Cortex of kidney (tissue), 1 donor: ENCODE measurements at places on chromosomes 16 and 17.

- no peak for DNase-seq
These were observed 5.3 kb upstream of the CAVIN1 start for GRCh38 chr17:42428141-42428944.

DNA sequence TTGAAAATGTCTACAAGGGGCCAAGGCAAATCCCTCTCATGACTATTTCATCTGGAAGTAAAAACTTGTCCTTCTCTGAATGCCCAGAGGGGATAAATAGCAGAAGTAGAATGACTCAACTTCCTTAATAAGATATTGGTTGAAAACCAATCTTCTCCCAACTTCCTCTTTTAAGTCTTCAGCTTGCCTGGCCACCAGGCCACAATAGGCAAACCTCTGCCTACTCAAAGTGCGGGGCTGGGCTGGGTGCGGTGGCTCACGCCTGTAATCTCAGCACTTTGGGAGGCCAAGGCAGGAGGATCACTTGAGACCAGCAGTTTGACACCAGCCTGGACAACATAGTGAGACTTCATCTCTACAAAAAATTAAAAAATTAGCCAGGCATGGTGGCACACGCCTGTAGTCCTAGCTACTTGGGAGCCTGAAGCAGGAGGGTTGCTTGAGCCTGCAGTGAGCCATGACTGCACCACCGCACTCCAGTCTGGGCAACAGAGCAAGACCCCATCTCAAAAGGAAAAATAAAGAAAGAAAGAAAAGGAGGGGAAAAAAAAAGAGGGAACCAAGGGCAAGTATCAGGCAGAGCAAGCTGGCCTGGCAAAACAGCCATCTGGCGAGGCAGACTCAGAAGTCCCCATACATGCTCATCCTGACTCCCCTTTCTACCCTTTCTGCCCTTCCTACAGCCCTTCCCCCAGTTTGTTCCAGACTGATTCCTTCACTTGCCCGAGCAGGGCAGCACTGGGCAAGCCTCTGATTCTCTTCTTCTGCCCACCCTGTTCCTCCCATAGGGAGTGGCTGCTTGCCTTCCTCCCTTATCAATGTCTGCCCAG, 20.6 kb downstream of the MAP3K14 start:
- no peak for DNase-seq

DNA sequence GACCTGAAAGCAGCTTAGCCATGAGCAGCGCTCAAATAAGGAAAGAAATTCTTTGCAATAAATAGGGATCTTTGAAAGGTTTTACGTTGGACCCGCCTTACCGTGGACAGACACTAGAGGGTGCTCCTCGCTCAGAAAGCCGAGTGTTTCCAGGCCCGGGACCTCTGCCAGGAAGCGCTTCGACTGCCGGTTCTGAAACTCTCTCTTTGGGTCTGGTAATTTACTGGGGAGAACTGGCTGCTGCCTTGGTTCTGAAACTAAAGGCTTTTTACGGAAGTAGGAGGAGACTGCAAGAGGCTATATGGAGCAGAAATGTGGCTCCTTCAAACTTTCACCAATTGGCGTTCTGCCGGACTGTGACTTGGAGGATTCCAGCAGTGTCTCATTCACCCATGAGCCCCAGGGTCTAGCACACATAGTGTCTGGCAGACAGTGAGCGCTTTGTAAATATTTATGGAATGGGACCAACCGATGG, 45.6 kb upstream of the HOXB9 start:
- no peak for DNase-seq

DNA sequence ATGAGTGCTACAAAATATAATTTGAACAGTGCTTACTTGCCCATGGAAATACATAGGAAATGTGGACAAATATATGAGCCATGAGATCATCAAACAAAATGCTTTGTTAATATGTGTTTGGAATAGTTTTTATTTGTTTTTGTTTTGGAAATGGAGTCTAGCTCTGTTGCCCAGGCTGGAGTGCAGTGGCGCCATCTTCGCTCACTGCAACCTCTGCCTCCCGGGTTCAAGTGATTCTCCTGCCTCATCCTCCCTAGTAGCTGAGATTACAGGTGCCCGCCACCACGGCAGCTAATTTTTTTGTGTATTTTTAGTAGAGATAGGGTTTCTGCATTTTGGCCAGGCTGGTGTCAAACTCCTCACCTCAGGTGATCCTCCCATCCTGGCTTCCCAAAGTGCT, 2.8 kb downstream of the CNEP1R1 start:
- no peak for DNase-seq

GRCh38 chr17:30808785-30809286, 15.7 kb downstream of the CRLF3 start:
- DNase-seq, result no peak

DNA sequence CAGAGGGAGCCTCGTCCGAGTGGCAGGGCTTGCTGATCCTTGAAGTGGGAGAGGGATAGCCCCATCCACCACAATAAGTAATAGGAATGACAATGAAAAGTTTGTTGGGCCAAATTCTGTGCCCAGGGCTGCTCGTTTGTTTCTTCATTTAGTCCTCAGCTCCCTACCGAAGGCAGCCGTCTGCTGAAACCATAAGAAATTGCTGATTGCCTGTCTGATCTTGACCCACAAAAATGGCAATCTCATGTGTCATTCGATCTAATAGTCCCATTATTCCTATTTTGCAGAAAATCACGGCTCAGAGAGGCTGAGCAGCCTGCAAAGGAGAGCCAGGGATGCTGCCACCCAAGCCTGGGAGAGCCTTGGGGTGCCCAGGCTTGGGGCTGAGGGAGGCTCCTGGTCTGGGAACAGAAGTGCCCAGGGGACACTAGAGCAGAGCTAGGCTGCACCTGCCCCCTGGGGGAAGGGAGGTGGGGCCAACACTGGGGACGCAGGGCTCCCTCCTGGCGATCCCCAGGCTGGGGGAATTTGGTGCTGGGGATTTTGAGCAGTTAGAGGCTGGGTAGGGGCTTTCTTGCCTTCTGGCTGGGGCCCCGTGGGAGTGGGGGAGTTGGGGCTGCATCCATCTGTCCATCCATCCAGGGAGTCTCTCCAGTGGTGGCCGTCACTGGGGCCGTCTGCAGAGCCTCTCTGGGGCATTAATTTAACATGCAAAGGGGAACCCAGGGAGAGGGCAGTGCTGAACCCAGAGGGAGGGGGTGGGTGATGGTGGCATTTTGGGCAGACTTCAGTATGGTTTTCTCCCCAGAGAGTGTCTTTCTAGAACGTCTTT, 53.5 kb downstream of the SOCS1 start:
- no peak for DNase-seq

DNA sequence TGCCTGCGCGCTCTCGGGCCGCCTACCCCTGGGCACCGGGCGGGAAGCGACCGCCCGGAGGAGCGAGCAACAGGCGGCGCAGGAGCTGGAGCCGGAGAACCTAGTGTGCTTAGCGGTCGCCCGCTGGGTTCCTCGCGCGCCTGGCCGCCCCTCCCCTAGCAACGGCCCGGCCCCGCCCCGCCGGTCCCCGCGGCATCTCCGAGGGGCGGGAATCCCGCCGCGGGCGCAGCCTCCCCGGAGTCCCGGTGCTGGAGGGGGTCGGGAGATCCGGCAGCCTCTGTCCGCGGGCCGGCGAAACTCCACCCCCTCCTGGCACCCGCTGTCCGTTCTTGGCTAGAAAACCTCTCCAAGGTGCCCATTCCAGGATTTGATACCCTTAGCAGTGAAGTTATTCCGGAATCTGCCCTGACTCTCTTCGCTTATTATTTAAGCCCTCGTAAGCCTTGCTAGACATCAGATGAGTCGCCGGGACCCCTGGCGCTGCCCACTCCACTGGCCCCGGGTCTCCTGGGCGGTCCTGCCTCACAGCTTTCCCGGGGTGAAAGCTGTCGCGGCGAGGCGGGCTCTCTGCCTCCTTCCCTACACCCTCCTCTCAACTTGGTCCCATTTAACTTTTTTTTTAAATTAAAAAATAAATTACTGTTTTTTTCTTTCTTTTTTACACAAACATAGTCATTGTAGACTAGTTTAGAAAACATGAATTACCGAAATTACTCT, at the start of gene RPRML:
TSS of gene RPRML (minus strand) at position 107 of the 717 bp plus-strand sequence. CDS start 246 bp downstream, outside the sequence.
- DNase-seq, result no peak

- no peak for DNase-seq
These were observed 713 bp downstream of the KNOP1 start for GRCh38 chr16:19717314-19717713.

- no peak for DNase-seq
These were observed 14.9 kb downstream of the FOXK2 start for GRCh38 chr17:82534401-82534812.

DNA sequence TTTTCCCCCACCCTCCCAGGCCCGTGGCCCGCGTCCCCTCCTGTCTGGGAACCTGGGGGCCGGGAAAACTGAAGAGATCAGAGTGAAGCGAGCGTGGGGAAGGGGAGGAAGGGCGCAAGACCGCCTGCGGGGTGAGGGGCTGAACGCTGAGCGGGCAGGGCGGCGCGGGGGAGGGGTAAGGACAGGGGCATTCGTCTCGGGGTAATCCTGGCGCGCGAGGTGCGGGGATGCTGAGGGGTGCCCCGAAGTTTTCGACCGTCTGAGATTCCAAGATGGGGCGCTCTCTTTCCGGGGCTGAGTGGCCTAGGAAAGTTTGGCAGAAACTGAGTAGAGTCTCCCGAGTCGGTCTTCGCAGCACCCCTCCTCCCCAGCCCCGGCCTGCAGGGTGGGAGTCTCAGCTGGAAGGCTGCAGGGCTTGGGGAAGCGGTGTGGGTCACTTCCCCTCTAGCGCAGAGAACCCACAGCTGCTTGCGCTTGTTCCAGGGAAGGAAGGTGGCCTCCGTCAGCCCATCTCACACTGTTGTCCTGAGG, 555 bp downstream of the TTYH2 start:
- no peak for DNase-seq

DNA sequence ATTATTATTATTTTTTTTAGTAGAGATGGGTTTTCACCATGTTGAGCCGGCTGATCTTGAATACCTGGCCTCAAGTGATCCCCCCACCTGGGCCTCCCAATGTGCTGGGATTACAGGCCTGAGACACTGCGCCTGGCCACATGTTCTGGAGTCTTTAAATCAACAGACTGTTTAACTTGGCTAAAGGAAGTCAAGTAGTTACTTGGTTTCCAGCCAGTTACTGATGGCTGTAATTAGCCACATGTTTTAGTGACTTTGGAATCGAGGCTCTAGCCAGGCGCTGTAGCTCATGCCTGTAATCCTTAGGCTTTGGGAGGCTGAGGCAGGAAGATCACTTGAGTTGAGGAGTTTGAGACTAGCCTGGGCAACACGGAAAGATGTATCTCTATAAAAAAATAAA, 699.2 kb upstream of the RBFOX1 start:
- DNase-seq, result no peak

- no peak for DNase-seq
These were observed 21.2 kb upstream of the HOXB9 start for GRCh38 chr17:48647103-48647962.

DNA sequence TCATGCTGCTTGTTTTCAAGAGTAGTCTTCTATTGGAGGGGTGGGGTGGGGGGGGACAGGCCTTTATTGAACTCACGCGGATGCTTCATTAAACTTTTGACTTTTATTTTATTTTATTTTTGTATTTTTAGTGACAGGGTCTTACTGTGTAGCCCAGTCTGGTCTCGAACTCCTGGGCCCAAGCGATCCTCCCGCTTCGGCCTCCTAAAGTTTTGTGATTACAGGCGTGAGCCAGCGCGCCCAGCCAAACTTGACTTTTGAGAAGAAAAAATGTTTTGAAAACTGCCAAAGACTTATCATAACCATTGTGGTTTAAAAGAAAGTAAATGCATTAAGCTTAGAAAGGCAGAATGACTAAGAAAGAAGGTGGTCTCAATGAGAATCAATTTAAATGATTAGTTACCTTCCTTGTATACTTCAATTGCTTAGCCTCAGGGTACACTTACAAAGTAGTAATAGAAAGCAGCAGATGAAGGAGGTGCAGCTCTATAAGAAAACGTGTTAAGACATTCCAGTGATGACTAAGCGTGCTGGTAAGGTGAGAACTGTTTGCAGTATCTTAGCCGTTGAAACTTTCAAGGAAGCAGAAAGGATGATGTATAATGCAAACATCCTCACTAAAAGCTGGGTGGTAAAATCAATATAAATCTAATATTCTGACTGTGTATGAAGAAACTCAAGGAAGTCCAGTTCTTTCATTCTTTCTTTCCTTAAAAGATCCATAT, 1.2 kb downstream of the AP2B1 start:
- no peak for DNase-seq

- no peak for DNase-seq
These were observed 21.9 kb downstream of the C16orf95 start for GRCh38 chr16:87295259-87295658.

- DNase-seq, result no peak
These were observed 113.4 kb downstream of the ENGASE start for GRCh38 chr17:79188048-79188447.

- no peak for DNase-seq
These were observed 1747.9 kb downstream of the TP53TG3F start for GRCh38 chr16:35207059-35207999.

DNA sequence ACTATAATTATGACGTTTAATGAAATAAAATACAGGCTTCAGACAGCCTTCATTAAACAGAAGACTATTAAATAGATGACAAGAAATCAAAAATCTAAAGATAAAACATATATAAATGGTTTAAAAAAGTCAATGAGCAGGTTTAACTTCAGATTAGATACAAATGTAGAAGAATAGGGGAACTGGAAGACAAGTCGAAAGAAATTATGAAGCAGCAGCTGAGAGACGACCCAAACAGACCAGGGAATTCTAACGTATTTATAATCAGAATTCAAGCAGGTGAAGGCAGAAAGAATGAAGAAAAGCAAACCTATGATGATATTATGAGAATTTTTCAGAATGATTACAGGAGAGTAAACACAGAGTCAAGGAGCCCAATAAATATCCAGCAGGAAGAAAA, 235.1 kb upstream of the XYLT1 start:
- DNase-seq, result no peak

DNA sequence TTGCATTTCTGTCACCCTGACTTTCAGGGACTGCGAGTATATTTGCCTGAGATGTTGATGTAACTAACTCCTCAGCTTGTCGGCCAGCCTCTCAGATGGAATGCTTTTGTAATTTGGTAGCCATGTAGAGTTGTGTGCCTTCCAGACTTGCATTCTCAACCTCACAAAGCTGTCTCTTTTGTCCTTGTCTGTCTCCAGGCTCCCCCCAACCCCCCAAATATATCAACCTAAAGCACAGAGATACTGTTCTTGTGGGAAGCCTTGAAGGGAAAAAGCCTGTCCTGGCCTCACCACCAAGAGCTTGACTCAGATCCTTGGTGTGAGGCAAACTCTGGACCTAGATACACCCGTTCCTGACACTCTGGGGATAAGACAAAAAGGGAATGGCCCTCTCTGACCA, 18.4 kb downstream of the SAP30BP start:
- no peak for DNase-seq

GRCh38 chr17:7838090-7839075, 4.4 kb downstream of the KDM6B start:
- no peak for DNase-seq

DNA sequence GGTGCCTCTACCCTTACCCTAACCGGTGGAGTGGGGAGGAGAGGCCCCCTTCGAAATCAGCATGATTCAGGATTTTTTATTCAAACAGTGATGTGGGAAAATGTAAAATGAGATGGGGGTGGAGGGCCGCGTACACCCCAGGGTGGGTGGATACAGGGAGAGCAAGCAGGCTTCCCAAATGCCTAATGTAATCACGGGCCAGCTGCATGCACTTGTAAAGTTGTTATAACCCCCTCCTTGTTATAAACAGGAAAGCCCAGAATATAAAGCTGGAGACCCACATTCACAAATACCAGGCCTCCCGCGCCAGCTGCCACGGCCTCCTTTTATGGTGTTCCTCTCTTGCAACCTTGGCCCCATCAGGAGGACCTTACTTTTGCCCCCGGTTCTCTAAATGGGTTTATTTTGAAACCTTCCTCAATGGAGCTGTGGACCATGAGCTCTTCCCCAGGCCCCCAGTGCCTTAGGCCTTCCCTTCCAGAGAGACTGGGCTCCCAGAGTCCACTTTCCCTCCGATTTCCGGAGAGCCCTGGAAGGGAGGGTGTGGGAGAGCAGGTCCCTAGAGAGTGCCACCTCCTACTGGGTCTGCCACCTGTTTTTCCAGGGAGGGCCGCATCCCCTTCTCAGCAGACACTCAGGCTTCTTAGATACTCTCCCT, 906 bp upstream of the FOXL1 start:
- no peak for DNase-seq
